Tibial nerve (tissue), 4 donors: ENCODE measurements at places on chromosomes 16 and 17.

GRCh38 chr17:28043296-28043695, 819 bp downstream of the NLK start:
- DNase-seq, result no peak

DNA sequence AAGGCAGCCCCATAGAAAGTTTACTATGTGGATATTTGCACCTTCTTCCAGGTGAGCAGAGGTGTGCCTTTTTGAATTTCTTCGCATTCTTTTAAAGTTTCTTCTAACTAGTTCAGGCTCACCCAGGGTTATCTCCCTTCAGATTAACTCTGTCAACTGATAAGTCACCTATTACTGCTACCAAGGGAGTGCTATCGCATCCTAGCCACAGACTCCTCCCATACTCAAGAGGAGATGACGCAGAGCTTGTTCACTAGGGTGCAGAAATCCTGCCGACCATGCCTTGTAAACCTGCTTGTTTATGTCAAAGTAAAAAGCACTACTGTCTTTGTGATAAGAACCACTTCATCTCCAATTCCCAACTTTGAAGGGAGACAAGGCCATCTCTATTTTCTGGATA, 390.1 kb downstream of the RBFOX1 start:
- DNase-seq, result no peak

GRCh38 chr17:28494445-28495188, 11.5 kb upstream of the FOXN1 start:
- peak; percentile 30 for DNase-seq

- no peak for DNase-seq
Measured at GRCh38 chr17:81683208-81683583, 401 bp downstream of the ARL16 start.

DNA sequence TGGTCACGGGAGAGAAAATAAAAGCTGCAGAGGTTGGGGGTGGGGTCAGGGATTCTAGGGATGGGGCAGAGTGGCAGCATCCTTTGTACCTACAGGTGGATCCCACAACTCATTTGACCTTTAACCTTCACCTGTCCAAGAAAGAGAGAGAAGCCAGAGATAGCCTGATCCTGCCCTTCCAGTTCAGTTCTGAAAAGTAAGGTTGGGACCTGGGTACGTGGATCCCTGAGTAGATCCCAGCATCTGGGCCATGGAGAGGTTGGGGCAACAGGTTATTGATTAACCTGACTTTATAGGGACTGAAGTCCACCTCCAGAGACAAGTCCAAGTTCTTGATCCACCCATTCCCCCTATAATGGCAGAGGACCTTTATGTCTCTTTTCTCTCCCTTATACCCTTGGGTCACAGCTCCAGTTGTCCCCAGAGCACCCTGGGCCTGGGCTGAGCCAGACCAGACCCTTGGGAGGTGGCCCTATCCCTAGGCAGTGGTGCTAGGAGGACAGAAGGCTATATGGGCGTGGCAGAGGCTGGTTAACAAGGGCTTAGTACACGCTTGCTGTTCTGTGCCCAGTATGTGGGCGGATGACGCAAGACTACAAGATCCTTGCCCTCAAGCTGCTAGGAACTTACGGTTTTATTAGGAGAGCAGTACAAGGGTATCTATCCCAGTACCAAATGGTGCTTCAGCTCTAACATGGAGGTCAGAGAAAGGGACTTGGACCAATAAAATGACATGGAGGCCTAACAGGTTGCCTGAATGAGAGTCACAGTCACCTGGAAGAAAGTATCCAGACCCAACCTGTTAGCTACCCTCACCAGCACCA, 3.3 kb downstream of the CLDN7 start:
- no peak for DNase-seq

GRCh38 chr16:72760581-72760980, 287.3 kb downstream of the ZFHX3 start:
- no peak for DNase-seq

- no peak for DNase-seq
Measured at GRCh38 chr17:12974005-12974531, 43.8 kb downstream of the ELAC2 start.

- no peak for DNase-seq
Measured at GRCh38 chr16:49773534-49774475, 82.1 kb downstream of the ZNF423 start.

GRCh38 chr16:15897834-15898254, 9.4 kb upstream of the CEP20 start:
- no peak for DNase-seq

- DNase-seq, result no peak
Measured at GRCh38 chr16:84509032-84509950, 4.8 kb upstream of the MEAK7 start.

- DNase-seq, result no peak
Measured at GRCh38 chr16:67283039-67283825, 3.9 kb downstream of the PLEKHG4 start.

GRCh38 chr16:20976576-20976975, 76.0 kb downstream of the LYRM1 start:
- DNase-seq, result no peak

- no peak for DNase-seq
Measured at GRCh38 chr17:40806131-40806530, 6.4 kb upstream of the KRT28 start.

DNA sequence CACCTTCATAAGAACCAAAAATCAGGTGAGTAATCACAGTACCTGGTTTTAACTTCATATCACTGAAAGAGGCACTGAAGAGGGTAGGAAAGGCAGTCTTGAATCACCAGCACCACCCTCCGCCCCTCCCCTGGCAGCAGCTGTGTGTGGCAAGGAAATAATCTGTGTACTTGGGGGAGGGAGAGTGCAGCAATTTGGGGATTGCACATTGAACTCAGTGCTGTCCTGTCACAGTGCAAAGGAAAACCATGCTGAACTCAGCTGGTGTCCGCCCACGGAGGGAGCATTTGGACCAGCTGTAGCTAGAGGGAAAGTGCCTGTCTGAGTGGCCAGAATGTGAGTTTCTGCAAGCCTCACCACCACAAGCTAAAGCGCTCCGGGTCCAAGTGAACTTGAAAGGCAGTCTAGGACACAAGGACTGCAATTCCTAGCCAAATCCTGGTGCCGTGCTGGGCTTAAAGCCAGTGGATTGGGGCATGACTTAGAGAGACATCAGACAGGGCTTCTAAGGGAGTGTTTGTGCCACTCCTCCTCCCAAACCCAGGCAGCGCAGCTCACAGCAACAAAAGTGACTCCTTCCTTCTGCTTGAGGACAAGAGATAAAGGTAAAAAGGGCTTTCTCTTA, 39.7 kb upstream of the ALDH3A1 start:
- DNase-seq, result no peak

GRCh38 chr16:64265756-64266155, 856.1 kb downstream of the CDH11 start:
- no peak for DNase-seq

- DNase-seq, result no peak
Measured at GRCh38 chr17:8703001-8703400, 41.6 kb downstream of the CCDC42 start.

- DNase-seq, result no peak
Measured at GRCh38 chr17:21036361-21036881, 6.4 kb downstream of the USP22 start.

- no peak for DNase-seq
Measured at GRCh38 chr17:79855331-79856124, 16.3 kb upstream of the CBX4 start.

GRCh38 chr16:988471-989353, 7.1 kb downstream of the SOX8 start:
- DNase-seq, result peak; percentile 53

GRCh38 chr17:64008830-64009229, 10.7 kb downstream of the PRR29 start:
- DNase-seq, result no peak

DNA sequence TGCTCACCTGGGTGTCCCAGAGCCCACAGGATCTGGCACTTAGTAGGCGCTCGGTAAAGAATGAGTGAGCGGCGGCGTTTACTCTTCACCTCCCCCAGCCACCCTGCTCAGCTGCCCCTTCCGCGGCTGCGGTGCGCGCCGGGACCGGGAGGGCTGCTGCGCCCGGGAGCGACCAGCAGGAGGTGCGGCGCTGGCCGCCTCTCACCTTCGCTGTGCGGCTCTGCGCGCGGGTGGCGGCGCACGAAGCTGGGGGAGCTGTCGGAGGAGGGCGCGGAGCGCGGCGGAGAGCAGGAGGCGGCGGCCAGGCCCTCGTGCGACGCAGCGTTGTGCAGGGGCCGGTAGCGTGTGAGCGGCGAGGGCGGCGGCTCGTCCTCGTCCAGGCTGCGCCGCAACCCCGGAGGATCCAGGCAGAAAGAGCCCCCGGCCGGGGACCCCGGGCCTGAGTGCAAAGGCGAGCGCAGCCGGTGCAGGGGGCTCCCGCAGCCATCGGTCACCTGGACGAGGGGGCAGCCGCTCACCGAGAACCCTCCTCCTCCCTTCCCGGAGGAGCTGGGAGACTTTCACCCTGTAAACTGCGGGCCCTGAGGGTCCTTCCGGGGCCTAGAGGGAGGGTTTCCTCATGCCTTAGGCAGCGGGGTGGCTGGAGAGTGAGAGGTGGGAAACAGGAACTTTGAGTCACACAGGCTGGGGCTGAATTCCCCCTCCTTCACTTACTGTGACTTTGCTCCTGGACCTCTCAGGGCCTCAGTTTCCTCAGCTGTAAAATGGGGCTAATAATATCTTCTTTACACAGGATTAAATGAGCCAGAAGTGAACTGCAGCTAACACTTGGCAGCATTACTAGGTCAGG, 12.5 kb downstream of the SAMD14 start:
- DNase-seq, result no peak

GRCh38 chr17:6654841-6655731, 3.5 kb downstream of the C17orf100 start:
- DNase-seq, result no peak

- no peak for DNase-seq
Measured at GRCh38 chr16:81698310-81698641, 80.8 kb upstream of the PLCG2 start.

GRCh38 chr17:42065201-42065600, 14.8 kb upstream of the C17orf113 start:
- no peak for DNase-seq

GRCh38 chr16:61606581-61606980, 429.7 kb downstream of the CDH8 start:
- no peak for DNase-seq

DNA sequence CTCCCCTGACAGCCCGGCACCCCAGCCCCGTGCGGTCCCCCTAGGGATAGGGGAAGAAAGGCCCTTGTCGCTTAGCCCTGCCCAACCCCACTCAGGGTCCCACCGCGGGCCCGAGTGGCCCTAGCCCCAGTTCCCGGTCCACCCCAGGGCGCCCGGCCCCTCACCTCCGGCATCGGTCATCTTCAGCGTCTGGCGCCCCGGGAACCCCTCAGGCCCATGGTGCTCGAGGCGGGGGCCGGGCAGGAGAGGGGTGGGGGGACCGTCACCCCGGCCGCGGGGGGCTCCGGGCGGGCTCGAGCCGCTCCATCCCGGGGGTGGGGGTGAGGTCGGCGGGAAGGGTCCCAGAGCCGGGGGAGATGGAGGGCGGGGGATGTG, 620 bp downstream of the SAMD14 start:
- DNase-seq, result no peak

GRCh38 chr17:38425744-38426143, 2.5 kb upstream of the ARHGAP23 start:
- DNase-seq, result no peak

DNA sequence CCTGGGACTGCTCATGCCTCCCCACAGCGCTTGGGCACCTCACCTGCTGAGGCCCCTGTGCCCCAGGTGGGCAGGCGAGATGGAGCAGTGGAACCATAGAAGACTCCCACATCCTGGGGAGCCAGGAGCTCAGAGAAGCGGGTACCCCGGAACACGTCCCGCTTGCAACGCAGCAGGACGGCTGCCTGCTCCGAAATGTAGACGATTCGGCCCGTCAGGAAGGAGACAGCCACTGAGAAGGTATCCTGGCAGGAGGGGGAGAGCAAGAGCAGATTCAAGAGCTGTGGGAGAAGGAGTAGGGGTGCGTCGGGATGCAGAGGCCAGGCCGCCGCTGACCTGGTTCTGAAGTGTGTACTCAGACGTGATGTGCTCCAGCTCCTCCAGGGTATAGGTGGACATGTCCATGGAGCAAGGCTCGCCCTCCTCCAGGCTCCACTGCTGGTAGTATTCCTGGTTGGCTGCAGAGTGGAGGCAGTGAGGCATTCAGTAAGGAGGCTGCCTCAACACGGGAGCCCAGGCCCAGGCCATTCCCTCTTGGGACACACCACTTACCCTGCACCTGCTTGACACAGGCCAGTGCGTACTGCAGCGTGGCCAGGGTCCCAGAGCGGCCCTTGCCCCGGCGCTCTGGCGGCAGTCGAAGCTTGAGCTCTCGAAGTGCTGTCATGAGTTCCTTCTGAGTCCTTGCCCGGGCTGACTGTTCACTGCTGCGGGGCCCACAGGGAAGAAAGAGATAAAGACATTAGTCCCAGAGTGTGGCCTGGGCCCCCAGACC, 2.6 kb downstream of the PER1 start:
- DNase-seq, result no peak

GRCh38 chr17:50661795-50662391, 27.2 kb downstream of the ABCC3 start:
- DNase-seq, result no peak
